Stimulated activated naive CD4-positive, alpha-beta T cell treated with Interleukin-2 at 50 U/mL for 16 hours (primary cell): ENCODE measurements at places on chromosomes 6 and 20.

- DNase-seq: no peak
These were observed 664.5 kb downstream of the EPM2A start for GRCh38 chr6:145070791-145071190.

DNA sequence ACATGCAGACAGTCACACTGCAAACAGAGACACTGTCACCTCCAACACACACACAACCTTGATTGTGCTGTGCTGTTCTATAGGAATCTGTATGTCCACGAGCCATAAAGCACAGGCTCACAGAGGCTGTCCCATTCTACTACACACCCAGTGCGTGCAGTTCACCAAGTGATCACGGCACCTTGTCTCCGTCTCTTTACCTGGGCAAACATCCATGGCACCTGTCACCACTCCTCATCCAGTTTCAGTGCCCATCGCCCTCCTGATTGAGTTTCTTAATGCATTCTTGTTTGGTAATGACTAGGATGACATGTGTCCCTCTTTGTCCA, 65.8 kb upstream of the STMND1 start:
- DNase-seq: no peak

GRCh38 chr20:20275636-20276035, 92.3 kb upstream of the INSM1 start:
- no peak for DNase-seq

DNA sequence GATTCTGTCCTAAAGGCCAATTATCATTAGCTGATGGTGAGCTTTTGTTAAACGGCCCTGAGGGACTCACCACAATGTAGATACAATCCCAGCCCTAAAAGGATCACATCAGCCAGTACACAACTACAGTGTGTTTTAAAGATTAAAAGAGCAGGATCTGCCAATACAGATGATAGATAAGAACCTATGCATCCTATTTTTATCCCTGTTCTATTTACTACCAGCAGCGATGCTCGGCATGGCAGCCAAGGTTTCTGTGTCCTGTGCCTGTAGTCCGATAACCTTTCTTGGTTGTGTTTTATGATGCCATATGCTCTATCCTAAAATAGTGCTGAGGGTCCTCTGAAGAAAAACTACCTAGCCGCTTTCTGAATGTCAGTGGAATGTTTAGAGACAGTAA, 289.4 kb downstream of the PHACTR1 start:
- no peak for DNase-seq

GRCh38 chr6:132045877-132046276, 94.7 kb upstream of the CCN2 start:
- DNase-seq: no peak

GRCh38 chr6:71510057-71510713, 221.6 kb downstream of the OGFRL1 start:
- no peak for DNase-seq

DNA sequence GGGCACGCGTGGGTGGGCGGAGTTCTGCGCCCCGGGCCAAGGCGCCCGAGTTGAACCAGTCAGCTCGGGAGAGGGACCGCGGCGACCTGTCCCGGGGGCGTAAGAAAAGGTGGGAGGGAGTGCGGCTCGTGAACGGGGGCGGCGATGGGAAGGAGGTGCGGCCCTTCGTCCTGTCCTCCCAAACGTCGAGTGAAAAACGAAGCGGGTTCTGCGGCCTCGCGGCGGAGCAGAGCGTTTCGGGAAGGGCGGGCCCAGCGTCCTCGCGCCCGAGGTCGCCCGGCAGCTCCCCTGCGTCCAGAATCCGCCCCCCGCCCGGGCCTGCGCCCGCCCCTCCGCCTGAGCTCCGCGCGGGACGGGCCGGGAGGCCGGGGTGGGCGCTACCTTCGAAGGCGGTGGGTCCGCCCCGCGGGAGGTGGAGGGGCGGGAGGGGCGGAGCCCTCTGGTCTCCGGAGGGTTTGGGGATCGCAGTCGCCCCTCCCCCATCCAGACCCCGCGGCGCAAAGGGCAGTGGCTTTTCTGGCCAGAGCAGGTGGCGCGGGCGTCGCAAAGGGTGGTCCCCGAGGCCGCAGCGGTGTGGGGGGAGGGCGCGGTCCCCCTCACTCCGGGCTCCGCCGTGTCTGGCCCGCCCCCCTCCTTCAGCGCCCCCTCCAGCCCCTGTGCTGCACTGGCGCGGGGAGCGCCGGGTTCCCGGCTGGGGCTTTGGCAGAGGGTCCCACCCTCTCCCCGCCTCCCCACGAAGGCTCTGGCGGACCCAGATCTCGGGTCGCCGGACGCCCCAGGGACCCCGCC, 838 bp downstream of the STMN3 start:
- peak; percentile 50 for DNase-seq

DNA sequence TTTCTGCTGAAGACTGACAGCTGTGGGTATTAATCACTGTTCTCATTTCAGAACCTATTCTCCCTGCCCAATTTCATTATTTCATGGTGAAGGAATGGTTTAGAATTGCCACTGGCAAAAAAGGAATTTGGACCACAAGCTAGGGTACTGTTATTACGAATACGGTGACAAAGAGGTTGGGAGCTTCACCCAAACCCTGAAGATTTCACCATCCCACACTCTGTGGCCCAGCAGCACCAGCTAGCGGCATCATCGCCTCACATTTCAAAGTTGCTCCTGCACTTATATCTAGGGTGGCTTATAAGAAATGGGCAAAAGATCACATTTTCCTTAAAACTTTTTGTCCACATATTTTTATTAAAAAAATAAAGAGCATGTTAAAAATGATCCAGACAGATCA, 236.1 kb downstream of the SYNDIG1 start:
- DNase-seq: no peak

DNA sequence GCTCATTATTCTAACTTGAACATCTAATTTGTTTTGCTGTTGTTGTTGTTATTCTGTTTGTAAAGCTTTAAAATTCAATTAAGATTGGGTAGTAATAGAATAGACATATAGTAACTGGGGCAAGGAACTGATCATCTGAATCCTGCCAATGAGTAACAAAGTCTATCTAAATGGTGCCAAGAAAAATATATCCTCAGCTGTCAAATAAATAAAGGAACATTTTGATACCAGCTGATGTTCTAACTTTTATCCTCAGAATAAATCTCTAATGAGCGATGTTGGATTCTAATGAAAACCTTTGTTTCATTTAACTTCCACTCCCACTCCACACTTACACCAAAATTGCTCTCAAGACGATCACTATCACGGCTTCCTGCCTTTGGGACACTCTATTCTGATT, 210.9 kb downstream of the TINAG start:
- DNase-seq: no peak

GRCh38 chr6:23568292-23568691, 557.7 kb upstream of the NRSN1 start:
- no peak for DNase-seq

- DNase-seq: no peak
These were observed 9.8 kb downstream of the PGM3 start for GRCh38 chr6:83183082-83183828.

- no peak for DNase-seq
These were observed 10.7 kb upstream of the MLIP start for GRCh38 chr6:54100411-54101006.

DNA sequence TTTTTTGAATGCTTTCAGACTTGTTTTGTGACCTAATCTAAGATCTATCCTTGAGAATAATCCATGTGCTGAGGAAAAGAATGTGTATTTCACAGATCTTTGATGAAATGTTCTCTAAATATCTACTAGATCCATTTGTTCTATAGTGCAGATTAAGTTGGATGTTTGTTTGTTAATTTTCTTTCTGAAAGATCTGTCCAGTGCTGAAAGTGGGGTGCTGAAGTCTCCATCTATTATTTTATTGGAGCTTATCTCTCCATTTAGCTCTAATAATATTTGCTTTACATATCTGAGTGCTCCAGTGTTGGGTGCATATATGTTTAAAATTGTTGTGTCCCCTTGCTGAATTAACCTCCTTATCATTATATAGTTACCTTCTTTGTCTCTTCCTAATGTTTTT, 303.6 kb downstream of the HTR1B start:
- DNase-seq: no peak

GRCh38 chr6:42896178-42896719, 16.8 kb downstream of the RPL7L1 start:
- DNase-seq: no peak

- DNase-seq: no peak
These were observed 7.5 kb upstream of the HINT3 start for GRCh38 chr6:125949069-125949468.

DNA sequence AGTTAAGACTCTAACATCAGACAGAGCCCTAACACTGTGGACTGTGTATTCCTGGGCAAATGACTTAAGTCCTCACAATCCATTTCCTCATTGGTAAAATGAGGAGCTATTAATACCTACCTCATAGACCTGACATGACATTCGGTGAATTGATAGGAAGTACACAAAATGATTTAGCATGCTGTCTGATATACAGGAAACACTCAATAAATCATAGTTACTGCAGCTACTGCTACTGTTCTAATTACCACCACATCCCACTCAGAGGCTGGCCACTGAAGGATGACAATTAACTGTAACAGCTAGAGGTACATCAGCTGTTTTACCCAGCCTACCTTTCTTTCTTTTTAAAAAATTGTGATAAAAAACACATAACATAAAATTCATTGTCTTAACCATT, 87.7 kb downstream of the PLCG1 start:
- no peak for DNase-seq

DNA sequence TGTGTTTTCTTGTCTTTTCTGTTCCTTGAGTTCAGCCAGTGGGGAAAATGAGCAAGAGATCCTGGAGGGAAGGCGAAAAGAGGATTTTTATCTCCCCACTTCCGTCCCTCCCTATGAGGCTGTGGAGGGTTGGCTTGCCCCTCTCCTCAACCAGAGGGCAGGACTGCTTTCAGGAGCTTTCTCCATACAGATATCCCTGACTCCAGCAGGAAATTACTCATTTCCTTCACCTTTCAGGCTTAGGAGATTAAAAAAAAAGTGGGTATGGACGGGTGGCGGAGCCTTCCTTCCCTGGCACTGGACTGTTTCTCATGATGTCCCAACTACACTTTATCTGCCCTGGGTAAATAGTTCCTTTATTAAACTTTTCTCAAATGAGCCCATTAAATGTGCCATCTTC, 241.2 kb downstream of the FRK start:
- DNase-seq: no peak

GRCh38 chr6:32774426-32774825, 11.1 kb upstream of the HLA-DQB2 start:
- DNase-seq: no peak

DNA sequence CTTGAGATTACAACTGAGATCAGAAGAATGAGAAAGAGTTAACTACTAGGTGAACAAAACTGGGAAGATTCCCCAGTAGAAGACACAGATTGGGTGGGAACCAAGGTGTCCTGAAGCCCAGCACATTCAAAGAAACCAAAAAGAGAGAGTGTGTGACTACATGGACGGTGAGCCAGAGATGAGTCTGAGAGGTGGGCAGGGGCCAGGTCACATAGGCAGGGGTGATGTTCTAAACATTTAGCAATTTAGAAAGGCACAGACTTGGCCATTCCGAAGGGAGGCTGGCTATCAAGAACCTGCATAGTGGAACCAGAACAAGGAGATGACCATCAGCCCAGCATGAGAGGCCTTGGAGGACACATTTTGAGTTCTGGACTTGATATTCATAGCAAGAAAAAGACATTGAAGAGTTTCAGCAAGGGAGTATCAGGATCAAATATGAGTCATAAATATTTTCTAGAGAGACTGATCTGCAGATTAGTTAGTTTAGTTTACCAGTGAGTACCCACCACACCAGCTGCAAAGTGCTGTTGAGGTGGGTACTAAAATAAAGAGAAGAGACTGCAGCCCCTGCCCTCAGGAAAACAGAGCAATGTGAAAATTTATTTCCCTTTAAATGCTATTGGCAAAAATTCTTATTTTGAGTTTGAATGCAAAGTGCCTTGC, 340.5 kb upstream of the PRDM1 start:
- no peak for DNase-seq

GRCh38 chr20:57702091-57702490, 7.7 kb downstream of the PMEPA1 start:
- DNase-seq: no peak

DNA sequence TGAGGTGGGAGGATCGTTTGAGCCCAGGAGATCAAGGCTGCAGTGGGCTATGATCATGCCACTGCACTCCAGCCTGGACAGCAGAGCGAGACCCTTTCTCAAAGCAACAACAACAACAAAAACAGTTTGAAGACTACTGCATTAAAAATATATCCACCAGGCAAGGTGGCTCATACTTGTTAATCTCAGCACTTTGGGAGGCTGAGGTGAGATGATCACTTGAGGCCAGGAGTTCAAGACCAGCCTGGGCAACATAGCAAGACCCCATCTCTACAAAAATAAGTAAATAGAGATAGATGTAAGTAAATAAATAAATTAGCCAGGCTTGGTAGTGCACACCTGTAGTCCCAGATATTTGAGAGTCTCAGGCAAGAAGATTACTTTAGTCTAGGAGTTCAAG, 12.5 kb downstream of the ZNF76 start:
- DNase-seq: no peak

DNA sequence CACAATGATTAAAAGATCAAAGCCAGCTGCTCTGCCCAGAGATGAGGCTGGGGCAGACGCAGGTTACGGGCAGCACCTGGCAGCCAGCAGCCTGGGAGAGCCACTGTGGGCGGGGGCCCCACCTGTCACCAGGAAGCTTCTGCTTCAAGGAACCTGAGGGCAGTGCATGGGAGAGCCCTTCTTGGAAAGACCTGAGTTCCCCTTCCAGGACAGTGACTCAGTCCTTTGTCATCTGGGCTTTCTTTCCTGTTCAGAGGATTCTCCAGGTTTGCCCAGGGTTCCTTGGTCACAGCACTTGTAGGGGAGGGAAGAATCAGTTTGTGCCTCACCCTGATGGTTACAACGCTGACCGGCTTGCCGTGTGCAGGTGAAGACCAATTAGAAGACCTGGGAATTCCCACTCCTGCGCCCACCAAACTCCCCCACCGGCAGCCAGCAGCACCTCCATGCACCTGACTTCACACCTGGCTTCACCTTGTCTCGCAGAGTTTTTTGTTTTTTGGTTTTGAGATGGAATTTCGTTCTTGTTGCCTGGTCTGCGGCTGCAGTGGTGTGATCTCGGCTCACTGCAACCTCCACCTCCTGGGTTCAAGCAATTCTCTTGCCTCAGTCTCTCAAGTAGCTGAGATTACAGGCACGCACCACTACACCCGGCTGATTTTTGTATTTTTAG, 2.0 kb downstream of the ZBP1 start:
- peak; percentile 14 for DNase-seq

GRCh38 chr6:116266803-116267202, 12.9 kb downstream of the TSPYL1 start:
- DNase-seq: no peak

DNA sequence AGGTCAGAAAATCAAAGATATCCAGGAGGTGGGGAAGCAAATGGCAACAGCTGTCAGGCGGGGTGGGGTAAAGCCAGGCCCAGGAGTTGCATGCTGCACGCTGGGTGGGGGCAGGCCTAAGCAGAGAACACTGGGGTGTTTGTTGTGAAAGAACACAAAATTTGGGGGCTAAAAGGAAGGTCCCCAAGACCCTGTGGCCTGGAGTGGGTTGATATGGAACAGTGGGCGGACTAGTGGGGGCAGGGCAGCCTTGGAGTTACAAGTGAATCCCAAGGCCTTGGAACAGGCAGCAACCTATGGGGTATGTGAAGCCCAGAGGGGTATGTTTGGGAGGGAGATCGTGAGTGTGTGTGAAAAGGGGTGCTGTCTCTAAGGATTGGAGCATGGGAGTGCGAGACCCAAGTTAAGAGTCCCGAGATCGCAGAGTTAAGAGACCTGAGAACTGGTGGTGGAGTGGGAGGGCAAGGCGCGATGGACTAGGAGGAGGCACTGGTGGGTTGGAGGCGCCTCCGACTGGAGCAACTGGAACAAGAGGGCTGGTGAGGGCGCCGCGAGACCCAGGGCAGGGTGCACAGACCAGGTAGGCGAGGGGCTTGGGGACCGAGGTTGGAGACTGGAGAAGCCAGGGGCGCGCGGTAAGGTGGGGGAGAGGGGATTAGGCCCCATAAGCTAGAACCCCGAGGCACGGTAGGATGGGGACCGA, 658 bp downstream of the CUL7 start:
- DNase-seq: peak; percentile 19
